Stimulated activated CD4-positive, alpha-beta T cell treated with anti-CD3 and anti-CD28 coated beads, Interleukin-1b, Interleukin-23, amount 100 ng/mL, for 1 hour (primary cell): ENCODE measurements at places on chromosomes 5 and 9.

- DNase-seq = no peak
Observed at GRCh38 chr5:76273206-76273885, 129.7 kb upstream of the IQGAP2 start.

DNA sequence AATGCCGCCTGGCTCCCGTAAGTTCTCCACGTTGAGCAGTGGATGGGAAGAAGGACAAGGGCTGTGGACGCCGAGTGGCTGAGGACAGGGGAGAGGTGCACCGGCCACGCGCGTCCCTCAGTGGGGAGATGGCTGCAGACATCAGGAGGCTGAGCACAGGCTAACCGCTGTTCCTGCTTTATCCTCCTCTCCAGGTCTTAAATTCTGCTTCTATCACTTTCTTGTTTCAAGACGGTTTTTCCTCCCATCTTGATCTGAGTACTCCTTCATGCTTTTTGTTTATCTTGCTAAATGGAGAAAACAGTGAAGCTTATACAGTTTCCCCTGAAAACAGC lies 42.1 kb upstream of the SLC6A19 start:
- DNase-seq = no peak

DNA sequence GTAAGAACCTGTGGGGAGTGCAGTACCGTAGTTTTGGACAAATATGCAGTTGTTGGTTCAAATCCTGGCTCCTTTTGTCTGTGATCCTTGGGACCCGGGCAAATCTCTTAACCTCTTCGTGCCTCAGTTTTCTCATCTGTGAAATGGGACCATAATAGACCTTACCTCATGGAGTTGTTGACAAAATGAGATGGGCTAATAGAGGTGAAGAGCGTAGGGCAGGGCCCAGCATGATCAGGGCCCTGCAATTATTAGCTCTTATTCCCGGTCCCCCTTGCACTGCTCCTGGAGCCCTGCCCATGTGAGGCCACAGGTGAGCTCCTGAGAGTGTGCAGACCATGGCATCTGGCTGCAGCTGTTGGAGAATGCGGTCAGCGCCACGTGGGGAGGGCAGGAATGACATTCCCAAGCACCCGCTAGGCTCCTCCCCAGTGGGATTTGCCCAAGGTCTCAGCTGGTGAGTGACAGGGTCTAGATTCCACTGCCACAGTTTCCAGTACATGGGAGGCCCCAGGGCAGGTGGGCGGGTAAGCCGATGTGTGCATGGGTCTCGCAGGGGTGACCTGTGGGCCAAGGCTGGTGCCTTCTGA lies 41.0 kb downstream of the NEK6 start:
- DNase-seq = no peak

- DNase-seq = no peak
Observed at GRCh38 chr5:64612344-64612961, 77.8 kb upstream of the SHISAL2B start.

DNA sequence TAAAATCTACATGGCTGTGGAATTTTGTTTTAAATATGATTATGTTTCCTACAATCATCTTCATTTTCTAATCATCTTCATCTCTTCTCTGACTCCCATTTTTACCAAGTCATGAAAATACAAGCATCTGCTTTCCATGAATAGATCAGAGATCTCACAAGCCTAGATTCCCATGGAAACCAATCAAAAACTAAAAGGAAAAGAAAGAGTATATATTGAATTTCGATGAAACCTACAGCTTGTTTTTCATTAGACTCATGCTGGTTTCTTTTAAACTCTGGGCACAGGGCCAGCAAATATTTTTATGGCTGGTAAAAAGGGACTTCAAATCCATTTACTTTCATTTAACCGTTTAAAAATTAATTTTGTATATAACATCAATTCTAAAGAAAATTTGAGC lies 51.2 kb downstream of the INVS start:
- no peak for DNase-seq

- DNase-seq = no peak
Observed at GRCh38 chr5:58143181-58143580, 316.7 kb downstream of the PLK2 start.

DNA sequence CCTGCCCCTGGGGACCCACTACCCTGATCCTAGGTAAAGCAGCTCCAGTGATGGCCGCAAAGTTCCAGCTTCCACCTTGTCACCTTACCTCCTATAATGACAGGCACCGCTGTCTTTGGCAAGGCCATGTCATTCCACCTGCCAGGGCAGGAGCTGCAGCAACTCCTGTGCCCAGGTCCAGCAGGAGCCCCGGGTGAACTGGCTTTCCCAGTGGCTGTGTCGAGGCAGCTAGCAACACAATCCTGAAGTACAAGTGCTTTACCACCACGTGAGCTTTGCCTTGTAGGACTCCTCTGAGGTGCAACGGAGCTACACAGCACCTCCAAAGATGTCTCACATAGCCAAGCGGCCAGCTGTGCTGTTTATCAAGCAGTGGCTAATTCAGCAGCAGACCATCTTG lies 20.7 kb upstream of the MGAT1 start:
- no peak for DNase-seq

DNA sequence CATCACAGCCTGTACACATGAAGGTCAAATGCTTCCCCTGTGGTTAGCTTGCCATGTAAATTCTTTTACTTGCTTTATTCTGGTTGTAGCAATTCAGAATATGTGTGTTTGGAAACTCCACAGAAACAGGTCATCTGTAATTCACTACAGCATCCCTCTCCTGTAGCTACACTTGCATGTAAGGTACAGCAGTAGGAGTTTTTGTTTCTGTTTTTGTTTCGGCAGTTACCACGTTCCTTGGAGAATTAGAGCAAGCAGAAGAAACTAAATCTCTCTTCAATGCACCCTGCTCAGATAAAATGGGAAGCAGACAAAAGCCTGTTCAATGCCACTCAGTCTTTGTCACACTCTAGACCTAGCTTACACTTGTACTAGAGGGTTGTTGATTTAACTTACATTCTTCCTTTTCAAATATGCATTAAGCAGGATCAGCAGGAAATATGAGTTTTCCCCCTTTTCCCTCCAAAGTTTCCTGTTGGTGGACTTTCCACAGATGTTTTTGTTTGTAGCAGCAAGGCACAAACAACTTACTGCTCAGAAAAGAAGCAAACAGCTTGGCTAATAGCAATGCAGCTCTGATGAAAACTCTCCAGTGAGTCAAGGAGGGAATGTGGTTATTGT lies 80.9 kb downstream of the YIPF5 start:
- DNase-seq = no peak

- DNase-seq = no peak
Observed at GRCh38 chr9:131656356-131657036, 83.4 kb downstream of the RAPGEF1 start.

GRCh38 chr5:74419468-74419867 lies 221.1 kb downstream of the ENC1 start:
- DNase-seq = no peak

DNA sequence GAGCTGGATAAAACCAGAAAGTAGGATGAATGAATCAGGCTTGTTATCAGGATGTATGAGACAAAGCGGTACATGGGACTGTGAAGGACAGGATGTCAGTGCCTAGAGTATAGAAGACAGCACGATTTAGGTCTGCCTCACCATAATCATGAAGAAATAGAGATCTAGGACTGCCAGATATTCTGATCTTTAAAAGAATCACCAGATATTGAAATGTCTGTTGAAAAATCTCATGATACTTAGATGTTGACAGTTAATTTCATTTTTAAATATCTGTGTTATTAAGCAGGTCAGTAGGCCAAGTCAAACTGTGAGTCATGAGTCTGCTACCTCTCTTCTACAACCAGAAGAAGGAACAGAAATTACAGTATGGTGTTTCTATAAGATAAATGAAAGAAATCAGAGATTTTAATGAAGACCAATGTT lies 65.0 kb downstream of the ST8SIA4 start:
- no peak for DNase-seq

DNA sequence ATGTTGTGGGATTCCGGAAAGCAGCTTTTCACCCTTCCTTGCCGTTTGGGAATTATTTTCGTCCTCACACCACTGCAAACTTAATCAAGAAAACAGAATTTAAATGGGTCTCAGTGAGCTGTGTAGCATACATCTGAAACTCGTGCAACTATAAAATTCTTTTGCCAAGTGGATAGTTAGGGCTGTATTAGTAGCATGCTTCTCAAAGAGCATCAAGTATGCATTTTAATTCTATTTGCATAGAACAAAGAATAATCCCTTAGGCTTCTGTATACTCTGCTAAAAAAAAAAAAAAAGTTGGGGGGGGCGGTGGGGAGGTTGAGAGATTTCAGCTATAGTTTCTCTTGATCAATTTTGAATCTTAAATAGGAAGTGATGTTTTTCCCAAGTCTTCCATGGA lies 11.8 kb upstream of the APBA1 start:
- DNase-seq = no peak

- no peak for DNase-seq
Observed at GRCh38 chr9:128999581-129000206, 28.4 kb downstream of the SH3GLB2 start.

GRCh38 chr5:149632311-149633251 lies 51.3 kb downstream of the ARHGEF37 start:
- no peak for DNase-seq

DNA sequence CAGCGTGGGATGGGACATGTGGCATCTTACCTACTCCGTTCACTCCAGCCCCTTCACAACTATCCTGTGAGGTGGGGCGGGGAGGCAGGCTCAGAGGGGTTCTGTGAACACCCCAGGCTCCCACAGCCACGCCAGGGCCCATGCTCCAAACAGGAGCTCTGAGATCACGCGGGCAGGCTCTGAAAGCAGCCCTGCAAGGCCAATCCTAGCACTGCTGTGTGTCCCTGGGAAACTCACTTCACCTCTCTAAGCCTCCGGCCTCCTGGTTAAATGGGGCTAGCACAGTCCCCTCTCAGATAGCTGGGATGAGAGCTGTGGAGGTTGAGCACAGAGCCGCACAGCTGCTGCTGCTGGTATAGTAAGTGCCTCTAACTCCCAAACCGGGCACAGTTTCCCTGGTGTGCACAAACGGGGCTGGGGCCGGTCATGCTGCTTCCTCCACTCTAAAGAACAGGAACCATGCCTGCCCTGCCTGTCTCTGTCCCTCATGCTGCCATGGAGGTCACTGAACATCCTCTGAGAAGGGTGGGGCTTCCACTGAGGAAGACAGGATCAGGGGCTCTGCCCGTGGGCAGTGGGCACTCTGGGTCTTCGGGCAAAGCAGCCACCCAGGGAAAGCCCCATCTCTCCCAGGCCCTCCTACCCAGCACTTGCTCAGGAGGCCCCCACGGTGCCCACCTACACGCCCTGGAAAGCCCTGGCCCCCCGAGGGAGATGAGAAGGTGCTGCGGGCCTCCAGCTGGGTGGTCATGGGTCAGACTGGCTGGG lies 13.0 kb upstream of the ASS1 start:
- DNase-seq = no peak

GRCh38 chr9:75601280-75601679 lies 289.2 kb upstream of the PCSK5 start:
- DNase-seq = no peak

- DNase-seq = no peak
Observed at GRCh38 chr9:123772967-123773366, 157.0 kb downstream of the DENND1A start.

DNA sequence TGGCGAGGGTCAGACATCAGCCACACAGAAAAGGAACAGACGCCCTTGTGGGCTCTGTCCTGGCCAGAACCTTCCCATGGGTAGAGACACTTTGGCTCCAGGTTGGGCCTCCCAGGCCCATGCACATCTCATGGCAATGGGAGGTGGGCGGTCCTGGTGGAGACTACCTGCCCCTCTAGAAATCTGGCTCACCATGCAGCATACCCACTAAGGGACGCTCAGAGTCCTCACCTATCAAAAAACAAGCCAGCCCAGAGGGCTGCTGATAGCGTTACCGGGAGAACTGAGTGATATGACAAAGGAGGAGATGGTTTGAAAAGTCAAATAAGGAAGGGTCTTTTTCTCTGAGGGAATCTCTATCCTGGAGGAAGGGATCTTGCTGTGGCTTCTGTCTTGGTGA lies 62.1 kb downstream of the C5orf15 start:
- DNase-seq = no peak

DNA sequence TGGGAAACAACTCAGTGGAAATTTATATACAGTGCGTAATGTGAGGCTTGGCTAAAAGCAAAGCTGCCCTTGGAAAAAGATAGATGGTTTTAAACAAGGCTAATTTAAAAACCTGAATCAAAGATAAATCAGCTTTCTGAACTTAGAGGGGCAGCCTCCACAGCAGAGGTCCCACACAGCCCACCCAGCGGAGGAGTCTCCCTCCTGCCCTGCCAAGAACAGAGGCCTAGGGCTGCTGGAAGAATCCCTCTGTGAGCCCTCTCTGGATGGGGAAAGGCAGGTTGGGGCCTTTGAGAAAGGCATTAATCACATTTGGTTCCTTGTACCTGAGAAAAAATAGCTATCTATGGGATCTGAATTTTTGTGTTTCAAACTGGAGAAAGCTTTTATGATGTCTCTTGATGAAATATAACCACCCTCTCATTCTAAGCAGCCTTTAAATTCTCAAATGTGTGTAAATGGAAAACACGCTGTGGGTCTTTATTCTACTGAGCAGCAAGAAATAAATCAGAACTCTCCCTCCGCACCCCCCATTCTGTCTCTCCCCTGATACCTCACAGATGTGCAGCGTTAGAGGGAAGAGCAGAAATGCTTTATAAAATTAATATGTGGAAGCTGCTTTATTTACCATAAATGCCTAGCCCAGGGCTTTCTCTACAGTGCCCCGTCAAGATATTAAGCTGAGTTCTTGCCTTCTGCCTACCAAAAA lies 329.2 kb downstream of the EFNA5 start:
- no peak for DNase-seq

GRCh38 chr5:35938568-35939227 lies at the start of gene CAPSL:
Gene CAPSL (minus strand): TSS chr5:35938622. CDS start chr5:35921120, 17,502 bp downstream.
- no peak for DNase-seq

DNA sequence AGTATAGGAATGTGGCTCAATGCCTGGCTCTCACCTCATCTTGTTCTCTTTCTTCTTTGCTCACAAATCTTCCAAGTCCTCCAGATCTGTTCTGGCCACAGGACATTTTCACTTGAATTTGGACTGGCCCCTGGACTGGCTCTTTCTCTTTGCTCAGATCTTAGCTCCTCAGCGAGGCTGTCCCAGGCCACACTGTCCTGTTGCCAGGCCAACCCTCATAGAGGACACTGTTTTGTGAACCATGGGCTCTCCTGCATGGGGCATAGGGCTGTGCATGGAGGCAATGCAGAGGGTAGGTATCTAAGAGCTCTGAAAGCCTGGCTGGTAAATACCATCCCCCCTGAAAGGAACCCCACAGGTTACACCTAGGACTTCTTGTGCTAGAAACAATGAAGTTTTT lies 13.5 kb upstream of the SLC28A3 start:
- no peak for DNase-seq

DNA sequence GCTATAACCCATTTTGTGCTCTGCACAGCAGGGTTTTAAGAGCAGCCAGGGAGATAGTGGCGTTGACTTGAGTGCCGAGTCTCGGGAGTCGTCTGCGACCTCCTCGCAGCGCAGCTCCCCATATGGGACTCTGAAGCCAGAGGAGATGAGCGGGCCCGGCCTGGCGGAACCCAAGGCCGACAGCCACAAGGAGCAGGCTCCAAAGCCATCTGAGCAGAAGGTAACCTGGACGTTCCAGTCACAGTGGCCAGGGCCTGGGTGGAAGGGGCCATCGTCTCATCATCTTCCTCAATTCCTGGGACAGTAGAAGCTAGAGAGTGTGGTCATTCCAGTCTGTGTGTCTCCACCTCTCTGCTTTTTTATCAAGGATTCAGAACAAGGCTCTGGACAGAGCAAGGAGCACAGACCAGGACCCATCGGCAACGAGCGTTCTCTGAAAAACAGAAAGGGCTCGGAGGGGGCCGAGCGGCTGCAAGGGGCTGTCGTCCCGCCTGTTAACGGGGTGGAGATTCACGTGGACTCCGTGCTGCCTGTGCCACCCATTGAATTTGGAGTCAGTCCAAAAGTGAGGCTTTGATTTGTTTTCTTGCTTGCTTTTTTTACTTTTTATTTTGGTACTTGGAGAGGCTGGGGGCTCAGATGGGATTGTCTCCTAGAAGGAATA lies 20.2 kb upstream of the POMT1 start:
- no peak for DNase-seq
